ENCODE measurements at places on chromosomes 2 and 18. TPM values are rescaled to one million over a fixed set of nuclear protein-coding genes. Genes with fewer than 3 reads are reported as not detected.

- DNase-seq = peak; percentile 43
Measured at GRCh38 chr2:60499651-60500265, 53.7 kb downstream of the BCL11A start.

DNA sequence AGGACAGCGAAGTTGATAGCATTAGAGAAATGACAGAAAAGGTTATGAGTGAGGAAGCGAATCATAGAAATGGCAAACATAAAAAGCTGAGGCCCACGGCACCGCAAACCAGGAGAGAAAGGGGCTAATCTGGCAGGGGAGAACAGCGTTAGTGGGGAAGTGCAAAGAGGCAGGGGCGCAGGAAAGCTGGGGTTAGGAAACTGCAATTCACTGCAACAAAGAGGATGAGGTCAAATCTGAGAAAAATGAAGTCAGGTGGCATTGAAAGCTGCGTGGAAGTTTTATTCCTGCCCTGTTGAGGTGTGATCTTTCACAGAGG, 653 bp upstream of the ABI2 start:
- DNase-seq = no peak

GRCh38 chr2:183193904-183194303, 69.7 kb downstream of the NUP35 start:
- no peak for DNase-seq

DNA sequence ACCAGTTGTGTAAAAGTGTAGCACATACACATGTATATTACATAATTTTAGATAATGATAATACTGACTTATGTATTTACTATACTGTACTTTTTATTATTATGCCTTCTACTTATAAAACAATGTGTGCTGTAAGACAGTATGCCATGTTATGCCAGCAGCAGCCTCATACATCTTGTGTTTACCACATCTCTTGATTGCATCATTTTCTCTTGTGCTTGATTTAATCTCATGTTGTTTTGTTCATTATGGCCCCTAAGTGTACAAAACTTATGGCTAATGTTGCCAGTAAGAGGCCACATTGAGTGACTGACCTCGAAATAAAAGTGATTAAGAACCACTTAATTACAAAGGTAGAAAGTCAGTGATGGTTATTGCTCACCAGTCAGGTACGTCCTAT, 128.0 kb upstream of the SP5 start:
- no peak for DNase-seq

Gene TTN
- total RNA-seq = 3,938 TPM

Gene FAM124B
- 1.9 TPM for total RNA-seq

Gene DNER
- 1.8 TPM for total RNA-seq

All from heart right ventricle (tissue), 16 donors.